ENCODE measurements at places on chromosomes 7 and 10.

- no peak for DNase-seq
Measured at GRCh38 chr10:92727550-92727949, 37.8 kb downstream of the HHEX start.

DNA sequence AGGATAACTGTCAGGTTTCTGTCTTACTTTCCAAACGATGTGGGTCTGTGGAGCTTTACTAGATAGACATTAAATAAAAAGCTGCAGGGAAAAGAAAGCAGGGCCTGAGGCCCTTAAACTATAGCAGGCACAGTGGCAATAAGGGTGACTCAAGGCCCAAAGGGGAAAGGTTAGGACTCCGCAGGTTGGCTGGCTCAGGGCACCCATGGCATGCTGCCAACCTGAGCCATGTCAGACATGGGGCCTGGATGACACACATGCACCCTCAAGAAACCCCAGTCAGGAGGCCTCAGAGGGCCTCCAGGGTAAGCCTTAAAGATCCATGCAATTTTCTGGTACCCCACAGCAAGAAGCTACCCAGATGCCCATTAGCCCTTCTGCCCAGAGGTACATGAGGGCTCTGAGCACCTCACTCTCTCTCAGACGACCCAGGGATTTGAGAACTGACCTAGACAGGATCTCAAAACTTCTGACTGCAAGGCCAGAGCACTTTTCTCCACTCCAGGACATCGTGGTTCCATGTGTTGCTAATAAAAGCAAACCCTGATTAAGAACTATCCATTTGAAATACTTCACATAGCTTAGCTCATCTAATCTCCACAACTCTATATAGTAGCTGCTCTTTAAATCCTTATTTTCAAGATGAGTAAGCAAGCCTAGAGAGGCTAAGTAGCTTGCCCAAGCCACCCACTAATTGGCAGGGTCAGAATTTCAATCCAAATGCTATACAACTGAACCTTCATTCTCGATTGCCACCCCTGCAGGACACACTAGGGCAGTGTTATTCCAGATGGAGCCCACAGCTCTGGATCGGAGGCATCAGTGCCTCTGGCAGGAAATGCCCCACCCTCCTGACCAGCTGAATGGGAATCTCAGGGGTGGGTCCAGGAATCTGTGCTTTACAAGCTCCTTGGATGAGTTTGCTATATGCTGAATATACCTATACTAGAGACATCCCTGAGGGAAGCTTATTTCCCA is 132.5 kb upstream of the EFCAB10 start:
- no peak for DNase-seq

GRCh38 chr10:44044549-44044948 is 340.3 kb downstream of the CXCL12 start:
- DNase-seq, result no peak

DNA sequence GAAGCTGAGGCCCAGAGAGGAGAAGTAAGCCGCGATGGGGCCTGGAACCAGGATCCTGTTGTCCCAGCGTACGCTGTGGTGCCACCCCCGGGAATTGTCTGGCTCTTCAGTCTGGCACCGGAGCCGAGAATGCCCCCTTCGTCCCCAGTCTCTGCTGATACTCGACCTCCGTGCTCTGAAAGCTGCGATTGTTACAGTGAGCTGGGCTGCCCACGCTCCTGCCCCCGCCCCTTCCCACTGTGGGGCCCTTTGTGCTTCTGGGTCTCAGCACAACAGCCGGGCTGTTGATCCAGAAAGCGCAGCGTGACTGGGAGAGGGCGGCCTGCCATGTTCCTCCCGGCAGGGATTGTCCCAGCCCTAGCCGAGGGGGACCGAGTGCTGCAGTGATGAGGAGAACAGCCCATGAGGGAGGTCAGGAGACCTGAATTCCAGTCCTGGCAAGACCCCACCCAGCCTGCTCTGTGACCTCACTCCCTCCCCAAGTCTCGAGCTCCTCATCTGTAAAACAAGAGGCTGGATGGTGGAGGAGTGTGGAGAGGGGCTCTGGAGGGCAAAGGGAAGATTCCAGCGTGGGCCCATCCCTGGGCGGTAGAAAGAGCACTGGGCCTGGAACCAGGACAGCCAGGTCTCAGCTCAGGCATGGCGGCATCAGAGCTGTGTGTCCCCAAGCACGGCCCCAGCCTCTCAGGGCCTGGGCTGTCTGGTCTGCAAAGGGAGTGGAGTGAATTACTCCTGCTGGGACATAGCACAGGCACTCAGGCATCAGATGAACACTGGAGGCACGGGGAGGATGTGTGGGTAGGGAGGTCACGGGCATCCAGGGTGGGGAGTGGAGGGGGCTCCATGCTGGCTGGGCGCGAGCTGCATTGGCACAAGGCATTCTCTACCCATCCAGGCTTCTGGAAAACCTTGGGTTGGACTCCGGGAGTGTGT is 43.6 kb downstream of the TSPAN15 start:
- no peak for DNase-seq

DNA sequence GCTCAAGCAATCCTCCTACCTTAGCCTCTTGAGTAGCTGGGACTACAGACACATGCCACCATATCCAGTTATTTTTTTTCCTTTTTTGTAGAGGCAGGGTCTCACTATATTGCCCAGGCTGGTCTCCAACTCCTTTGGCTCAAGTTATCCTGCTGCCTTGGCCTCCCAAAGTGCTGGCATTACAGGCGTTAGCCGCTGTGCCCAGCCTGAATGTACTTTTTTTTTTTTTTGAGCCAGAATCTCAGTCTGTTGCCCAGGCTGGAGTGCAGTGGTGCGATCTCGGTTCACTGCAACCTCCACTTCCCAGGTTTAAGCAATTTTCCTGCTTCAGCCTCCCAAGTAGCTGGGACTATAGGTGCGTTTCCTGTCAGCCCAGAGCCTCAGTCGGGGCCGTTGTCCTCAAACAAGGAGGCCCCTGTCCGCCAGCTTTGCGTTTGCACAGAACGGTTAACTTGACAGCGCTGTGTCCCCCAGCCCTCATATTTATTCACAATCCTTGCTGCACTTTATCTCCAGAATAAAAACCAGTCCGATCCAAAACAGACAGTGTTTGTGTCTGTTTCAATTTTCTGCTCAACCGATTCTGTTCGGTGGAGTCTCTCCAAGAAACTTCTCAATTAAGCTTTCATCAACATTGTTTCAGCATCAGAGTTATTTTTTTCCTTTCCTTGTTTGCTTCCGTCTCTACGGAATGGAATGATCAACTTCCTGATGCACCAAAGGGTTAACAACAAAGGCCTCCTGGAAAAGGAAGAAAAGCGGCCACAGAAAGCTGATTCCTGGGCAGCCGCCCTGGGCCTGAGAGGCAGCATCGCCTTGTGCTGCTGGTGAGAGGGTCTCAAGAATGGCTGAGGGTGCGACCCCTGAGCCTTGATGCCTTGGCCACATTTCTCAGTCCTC is 64.5 kb downstream of the PDIA4 start:
- no peak for DNase-seq

- DNase-seq, result no peak
Measured at GRCh38 chr10:6124666-6125065, 35.8 kb downstream of the RBM17 start.

DNA sequence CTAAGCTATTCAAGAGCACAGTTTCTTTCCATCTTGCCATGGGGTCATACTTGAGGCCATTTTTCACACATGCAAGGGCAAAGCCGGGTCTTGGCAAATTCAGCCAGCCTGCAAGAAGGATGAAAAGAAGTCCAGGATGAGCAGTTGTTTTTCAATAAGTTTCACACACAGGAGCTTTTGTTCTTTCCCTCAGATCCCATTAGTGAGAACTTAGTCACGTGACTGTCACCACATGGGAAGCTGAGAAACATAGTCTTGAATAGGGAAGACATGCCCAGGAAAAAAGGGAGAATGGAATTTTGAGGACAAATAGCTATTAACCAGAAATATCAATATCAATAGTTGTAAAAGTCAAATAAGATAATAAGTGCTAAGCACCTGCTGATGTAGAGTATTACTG is 137.7 kb downstream of the AHR start:
- no peak for DNase-seq

GRCh38 chr10:84205049-84205852 is 10.9 kb downstream of the CDHR1 start:
- no peak for DNase-seq

- no peak for DNase-seq
Measured at GRCh38 chr7:123782071-123782798, 33.4 kb upstream of the WASL start.

DNA sequence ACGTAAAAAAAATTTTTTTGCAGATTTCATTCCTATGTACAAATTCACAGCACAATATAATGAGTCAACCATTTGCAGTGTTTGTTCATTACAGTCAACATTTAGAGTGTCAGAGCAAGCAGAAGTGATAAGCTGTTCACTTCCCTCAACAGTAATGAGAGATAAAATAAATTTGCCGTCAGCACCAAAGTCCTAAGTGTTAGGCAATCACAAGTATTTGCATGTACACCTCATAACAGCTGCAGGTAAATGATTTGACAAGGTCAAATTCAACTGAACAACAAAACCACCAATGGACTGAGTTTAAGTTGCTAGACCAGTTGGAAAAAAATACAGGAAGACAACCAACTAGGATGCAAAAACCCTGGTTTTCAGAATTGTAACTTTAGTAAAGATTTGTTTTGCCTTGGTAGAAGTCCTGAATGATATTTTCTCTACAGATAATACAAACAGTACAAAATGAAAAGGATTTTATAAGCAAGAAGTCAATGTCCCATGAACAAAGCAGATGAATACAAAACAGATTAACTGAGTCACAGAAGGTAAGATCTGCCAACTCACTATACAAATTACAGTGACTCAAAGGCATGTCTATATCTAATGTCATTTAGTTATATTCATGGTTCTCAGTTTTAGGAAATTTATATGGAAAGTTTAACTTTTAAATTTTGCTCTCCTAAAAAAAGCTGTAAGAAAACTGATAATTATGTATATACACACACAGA is 10.4 kb downstream of the RAPGEF5 start:
- DNase-seq, result peak; percentile 25

All from NCI-H510A (cell line).